ENCODE measurements at places on chromosomes 13 and 19.
A peak's percentile ranks its signal among the peaks of the same experiment; 100 is the strongest.

GRCh38 chr19:31817971-31818797 is 468.9 kb upstream of the TSHZ3 start:
- H3K4me1 ChIP-seq: no peaks in the 10 kb centered on the region
- H3K27me3 ChIP-seq: peaks cover 9% of the 10 kb centered on the region
- DNase-seq: no peak
- no peak overlapping the region for H3K4me3 ChIP-seq
- no peak overlapping the region for H3K27ac ChIP-seq

GRCh38 chr19:10110972-10111317 is 548 bp upstream of the P2RY11 start:
- no peak for DNase-seq
- no peak overlapping the region for H3K4me3 ChIP-seq
- no peak overlapping the region for H3K27ac ChIP-seq

- no peaks in the 10 kb centered on the region for H3K27me3 ChIP-seq
- H3K36me3 ChIP-seq: no peaks in the 10 kb centered on the region
- DNase-seq: no peak
- no peak overlapping the region for H3K4me3 ChIP-seq
Observed at GRCh38 chr13:20512042-20512683, 13.5 kb downstream of the CRYL1 start.

DNA sequence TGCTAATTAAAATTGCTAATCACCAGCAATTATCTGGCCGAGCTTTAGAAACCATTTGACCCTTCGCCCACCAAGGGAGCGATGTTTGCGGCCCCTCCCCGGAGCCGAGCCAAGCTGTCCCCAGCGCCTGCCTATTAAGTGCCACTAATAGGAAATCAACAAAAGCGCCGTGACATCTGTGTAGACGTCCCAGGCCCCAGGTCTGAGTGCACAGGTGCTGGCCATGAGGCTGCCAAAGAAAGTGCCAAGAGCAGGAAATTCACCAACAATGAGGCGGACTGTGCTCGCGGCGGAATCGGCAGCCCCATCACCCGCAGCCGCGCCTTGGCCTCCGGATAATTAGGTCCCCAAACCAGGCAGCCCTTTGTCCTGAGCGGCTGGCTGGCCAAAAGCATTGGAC is 44.5 kb upstream of the SPACA7 start:
- no peak overlapping the region for H3K27ac ChIP-seq
- H3K36me3 ChIP-seq: no peaks in the 10 kb centered on the region
- H3K4me3 ChIP-seq: no peak overlapping the region

DNA sequence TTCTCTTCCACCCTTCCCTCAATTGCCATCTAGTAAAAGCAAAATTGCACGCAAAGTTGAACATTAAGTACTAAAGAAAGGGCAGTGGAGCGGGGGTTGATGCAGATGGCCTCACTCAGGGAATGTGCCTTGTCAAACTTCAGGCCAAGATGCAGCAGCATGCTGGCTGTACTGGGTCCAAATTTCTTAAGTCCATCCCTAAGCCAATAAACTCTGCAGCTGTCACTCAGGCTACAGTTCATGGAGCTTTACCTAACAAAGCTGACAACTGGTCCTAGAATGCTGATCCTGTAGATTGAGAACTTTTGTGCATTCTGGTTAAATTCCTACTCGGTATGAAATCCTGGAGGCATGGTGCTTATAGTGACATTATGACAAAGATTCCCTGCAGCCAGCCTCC is 88.4 kb downstream of the FOXO1 start:
- H3K4me1 ChIP-seq: no peaks in the 10 kb centered on the region
- no peak overlapping the region for H3K4me3 ChIP-seq
- no peak for DNase-seq
- H3K27me3 ChIP-seq: no peaks in the 10 kb centered on the region

GRCh38 chr13:112965573-112966115 is 3.4 kb upstream of the MCF2L start:
- H3K4me1 ChIP-seq: peaks cover 15% of the 10 kb centered on the region
- DNase-seq: no peak
- H3K36me3 ChIP-seq: no peaks in the 10 kb centered on the region
- no peak overlapping the region for H3K4me3 ChIP-seq
- no peak overlapping the region for H3K27ac ChIP-seq
- H3K27me3 ChIP-seq: no peaks in the 10 kb centered on the region

DNA sequence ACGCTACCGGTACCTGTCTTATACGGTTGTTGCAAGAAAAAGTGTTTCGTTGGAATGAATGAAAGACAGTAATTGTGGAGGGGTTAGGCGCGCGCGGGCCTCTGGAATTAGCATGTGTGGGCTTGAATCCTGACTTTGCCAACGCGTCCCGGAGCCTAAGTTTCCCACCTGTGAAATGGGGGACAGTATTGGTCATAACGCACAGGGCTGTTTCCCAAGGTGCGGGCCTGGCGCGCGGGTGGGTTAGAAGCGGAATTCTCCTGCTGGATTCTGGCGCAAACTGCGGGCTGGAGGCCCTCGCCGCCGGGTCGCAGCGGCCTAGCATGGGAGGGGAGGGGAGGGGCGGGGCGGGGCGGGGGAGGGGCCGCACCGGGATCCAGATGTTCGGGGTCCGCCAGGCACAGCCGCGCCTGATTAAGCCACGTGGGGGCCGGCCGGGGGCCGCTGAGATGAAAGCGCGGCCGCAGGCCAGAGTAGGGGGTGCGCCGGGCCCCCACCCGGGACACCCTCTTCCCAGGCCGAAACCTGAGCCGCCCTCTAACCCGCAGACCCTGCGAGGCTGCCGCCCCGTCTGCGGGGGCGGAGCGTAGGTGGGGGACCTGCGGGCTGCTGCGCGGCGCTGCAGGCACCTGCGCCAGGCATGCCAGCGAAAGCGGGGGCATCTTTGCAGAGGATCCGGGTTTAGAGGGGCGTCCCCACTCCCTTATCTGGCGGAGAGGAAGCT is 1.2 kb upstream of the TMEM59L start:
- no peak overlapping the region for H3K27ac ChIP-seq
- peaks cover 88% of the 10 kb centered on the region for H3K27me3 ChIP-seq
- H3K36me3 ChIP-seq: no peaks in the 10 kb centered on the region

DNA sequence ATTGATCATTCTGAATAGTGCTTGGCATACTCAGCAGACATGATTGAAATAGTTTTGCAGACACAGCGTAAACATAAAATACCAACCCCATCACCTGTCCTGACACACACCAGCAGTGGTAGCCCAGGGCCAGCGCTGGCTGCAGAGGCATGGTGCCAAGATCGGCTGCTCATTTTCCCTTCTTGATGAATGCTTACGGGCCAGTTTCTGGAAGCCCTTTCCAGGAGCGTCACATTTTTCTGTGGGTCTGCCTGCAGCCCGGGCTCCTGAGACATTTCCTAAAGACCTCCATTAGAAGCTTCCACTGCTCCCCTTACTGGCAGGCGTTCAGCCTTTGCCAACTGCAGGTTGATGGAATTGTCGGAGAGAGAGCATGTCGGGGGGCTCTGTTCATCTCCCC is 48.6 kb downstream of the CHST8 start:
- H3K4me3 ChIP-seq: no peak overlapping the region
- DNase-seq: no peak
- peaks cover 99% of the 10 kb centered on the region for H3K27me3 ChIP-seq
- H3K27ac ChIP-seq: no peak overlapping the region
- H3K36me3 ChIP-seq: no peaks in the 10 kb centered on the region

DNA sequence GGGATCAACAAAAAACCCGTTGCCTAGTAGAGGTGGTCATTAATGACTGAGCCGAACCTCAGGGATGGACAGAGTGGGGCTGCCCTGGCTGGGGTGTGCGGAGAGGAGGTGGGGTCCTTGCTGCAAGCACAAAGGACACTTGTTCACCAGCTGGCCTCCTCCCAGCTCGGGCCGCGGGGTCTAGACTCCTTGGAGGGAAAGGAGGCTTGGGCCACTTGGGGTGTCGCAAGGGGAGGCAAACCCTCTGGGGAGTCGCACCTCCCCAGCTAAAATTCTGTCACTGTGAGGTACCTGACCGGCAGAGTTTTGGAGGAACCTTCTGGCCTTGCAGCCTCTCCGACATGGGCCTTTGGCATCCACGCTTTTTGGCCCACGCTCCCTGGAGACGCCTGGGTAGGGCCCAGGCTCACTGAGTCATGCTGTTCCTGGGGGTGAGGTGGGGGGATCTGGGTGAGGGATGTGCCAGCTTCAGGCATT is 8.2 kb downstream of the KLHL26 start:
- no peaks in the 10 kb centered on the region for H3K4me1 ChIP-seq
- H3K27me3 ChIP-seq: no peaks in the 10 kb centered on the region
- no peak overlapping the region for H3K27ac ChIP-seq

DNA sequence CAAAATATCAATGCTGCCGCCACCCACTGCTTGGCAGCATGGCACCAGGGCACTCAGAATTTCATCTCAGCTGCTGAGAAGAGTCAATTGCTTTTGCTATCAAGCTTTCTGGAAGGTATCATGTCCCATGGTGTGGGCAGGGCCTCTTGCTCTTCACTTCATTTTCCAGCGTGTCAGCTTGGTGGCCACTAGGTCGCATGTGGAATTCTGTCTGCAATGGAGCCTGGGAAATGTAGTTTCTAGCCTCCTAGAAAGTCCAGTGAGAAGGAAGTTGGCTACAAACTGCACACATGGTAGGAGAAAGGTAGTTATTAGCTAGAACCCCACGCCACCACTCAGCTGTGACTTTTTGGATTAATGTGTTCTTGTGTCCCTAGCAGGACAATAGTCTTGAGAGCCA is 105.3 kb downstream of the MYO16 start:
- no peaks in the 10 kb centered on the region for H3K27me3 ChIP-seq
- H3K36me3 ChIP-seq: no peaks in the 10 kb centered on the region
- DNase-seq: no peak
- H3K4me1 ChIP-seq: no peaks in the 10 kb centered on the region
- no peak overlapping the region for H3K27ac ChIP-seq
- no peak overlapping the region for H3K4me3 ChIP-seq

- no peaks in the 10 kb centered on the region for H3K27me3 ChIP-seq
- H3K36me3 ChIP-seq: no peaks in the 10 kb centered on the region
- no peak overlapping the region for H3K27ac ChIP-seq
- no peaks in the 10 kb centered on the region for H3K4me1 ChIP-seq
- no peak overlapping the region for H3K4me3 ChIP-seq
Observed at GRCh38 chr19:4829001-4829712, 2.4 kb downstream of the TICAM1 start.

- no peak overlapping the region for H3K27ac ChIP-seq
- no peaks in the 10 kb centered on the region for H3K36me3 ChIP-seq
- no peak for DNase-seq
- H3K27me3 ChIP-seq: peaks cover 32% of the 10 kb centered on the region
Observed at GRCh38 chr19:13483215-13483614, 23.1 kb downstream of the CACNA1A start.

GRCh38 chr19:44770550-44771257 is 7.0 kb upstream of the CBLC start:
- H3K4me3 ChIP-seq: no peak overlapping the region
- peak; percentile 97 for DNase-seq
- H3K27me3 ChIP-seq: no peaks in the 10 kb centered on the region
- H3K4me1 ChIP-seq: peaks cover 48% of the 10 kb centered on the region
- H3K27ac ChIP-seq: peak overlapping the region; percentile 48

- H3K27ac ChIP-seq: no peak overlapping the region
- no peaks in the 10 kb centered on the region for H3K27me3 ChIP-seq
- DNase-seq: no peak
- no peak overlapping the region for H3K4me3 ChIP-seq
Observed at GRCh38 chr19:5068233-5069072, 99.5 kb downstream of the KDM4B start.

- no peak overlapping the region for H3K27ac ChIP-seq
- peaks cover under 1% of the 10 kb centered on the region for H3K27me3 ChIP-seq
- H3K4me1 ChIP-seq: 0 out of 2 replicates have a peak, but pooled peaks cover 4% of the 10 kb centered on the region
- no peak overlapping the region for H3K4me3 ChIP-seq
- DNase-seq: no peak
Observed at GRCh38 chr13:110475117-110475516, 86.4 kb downstream of the RAB20 start.

DNA sequence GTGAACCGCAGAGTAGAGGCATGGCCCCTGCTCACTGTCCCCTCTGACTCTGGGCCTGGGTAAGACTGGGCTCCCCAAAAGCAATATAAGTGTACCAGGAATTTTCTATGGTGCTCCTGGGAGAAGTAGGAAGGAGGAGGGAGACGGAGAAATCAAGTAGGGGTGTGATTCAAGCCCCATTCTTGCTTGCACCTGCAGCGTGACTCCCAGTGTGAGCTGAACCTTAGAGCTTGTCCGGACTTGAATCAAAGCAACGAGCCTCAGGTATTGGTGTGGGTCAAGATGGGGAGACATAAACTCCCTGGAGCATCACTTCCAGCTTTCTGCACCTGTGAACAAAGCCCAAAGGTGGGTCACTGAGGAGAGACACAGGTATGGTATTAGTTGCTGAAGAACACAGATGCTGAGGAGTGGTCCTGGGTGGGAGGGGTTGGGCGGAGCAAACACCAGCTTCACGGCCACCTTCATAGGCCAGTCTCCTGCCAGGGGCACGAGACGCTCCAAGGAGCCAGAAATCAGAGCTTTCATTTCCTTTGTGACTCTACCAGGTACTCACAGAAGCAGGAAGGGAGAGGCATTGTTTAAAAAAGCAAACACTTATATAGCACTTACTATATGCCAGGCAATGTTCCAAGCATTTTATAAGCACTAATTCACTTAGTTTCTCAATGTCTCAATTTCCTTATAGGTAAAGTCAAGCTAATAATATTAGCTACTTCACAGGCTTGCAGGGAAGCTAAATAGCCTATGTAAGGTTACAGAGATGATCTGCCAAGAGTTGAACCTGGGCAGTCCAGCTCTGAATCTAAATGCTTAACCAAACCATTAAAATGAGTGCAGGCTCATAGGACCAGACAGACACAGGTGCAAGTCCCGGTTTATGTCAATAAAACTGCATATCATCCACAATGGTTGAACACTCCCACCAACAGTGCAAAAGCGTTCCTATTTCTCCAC is 775.3 kb downstream of the UQCRFS1 start:
- H3K27ac ChIP-seq: no peak overlapping the region
- DNase-seq: no peak
- no peaks in the 10 kb centered on the region for H3K4me1 ChIP-seq

- H3K4me1 ChIP-seq: peaks cover 27% of the 10 kb centered on the region
- H3K27ac ChIP-seq: no peak overlapping the region
Observed at GRCh38 chr19:41804336-41804735, 7.9 kb downstream of the CEACAM3 start.

DNA sequence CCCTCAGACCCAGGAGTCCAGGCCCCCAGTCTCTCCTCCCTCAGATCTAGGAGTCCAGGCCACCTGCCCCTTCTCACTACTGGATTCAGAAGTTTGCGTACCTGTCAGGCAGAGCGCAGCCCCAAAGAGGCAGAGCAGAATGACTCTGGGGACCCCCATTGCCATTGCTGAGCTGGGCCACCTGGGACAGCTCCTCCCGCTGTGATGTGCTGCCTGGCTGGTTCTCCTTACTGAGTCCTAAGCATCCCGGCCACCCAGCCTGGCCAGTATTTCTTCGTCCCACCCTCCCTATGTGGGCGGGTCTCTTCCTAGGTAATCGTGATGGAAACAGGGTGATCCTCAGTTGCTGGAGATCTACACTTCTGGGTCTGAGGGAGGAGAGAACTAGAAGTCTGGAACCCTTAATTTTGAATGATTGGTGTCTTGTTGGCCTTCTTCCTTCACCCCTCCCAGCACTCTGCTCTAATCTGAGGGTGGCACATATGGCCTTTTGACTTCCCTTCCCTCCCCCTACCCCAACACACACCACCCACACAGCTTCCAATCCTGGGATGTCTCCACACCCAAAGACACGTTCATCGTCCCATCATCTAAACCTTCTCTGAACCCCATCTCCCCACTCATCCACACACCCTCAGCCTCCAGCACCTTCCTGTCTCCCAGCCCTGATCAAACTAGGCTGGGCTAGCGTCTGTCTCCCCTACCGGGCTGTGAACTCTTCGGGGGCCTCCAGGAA is at the start of gene LYPD5:
Gene LYPD5 (minus strand): TSS at position 232 of the 736 bp plus-strand sequence. CDS start 67 bp downstream, at position 165.
- no peak for DNase-seq
- peaks cover 16% of the 10 kb centered on the region for H3K4me1 ChIP-seq
- H3K36me3 ChIP-seq: no peaks in the 10 kb centered on the region
- H3K27ac ChIP-seq: no peak within 1 kb of the TSS

All from PC-9 (cell line).